ENCODE measurements at places on chromosomes 2 and 18. TPM values are rescaled to one million over a fixed set of nuclear protein-coding genes. Genes with fewer than 3 reads are reported as not detected.

Gene CXCR4
- 0.11 TPM for total RNA-seq

Gene GCG
- not detected for total RNA-seq

Gene TDRD15
- not detected for total RNA-seq

Gene SCYGR4
- total RNA-seq, result not detected

Gene CTDSP1
- total RNA-seq, result 36.7 TPM

Gene LINC00305
- not detected for total RNA-seq

Gene ST8SIA3
- total RNA-seq, result not detected

Gene MRO
- total RNA-seq, result 0.12 TPM

Gene PLGLB2
- total RNA-seq, result 2.1 TPM

Gene ANKRD62
- total RNA-seq, result not detected

Gene ATOH8
- 4.5 TPM for total RNA-seq

Gene IL18R1
- total RNA-seq, result 0.33 TPM

Data from uterine smooth muscle cell (primary cell).